Inflammatory macrophage treated with lipopolysaccharide for 1 hour (primary cell): ENCODE measurements at places on chromosomes 7 and 10.

DNA sequence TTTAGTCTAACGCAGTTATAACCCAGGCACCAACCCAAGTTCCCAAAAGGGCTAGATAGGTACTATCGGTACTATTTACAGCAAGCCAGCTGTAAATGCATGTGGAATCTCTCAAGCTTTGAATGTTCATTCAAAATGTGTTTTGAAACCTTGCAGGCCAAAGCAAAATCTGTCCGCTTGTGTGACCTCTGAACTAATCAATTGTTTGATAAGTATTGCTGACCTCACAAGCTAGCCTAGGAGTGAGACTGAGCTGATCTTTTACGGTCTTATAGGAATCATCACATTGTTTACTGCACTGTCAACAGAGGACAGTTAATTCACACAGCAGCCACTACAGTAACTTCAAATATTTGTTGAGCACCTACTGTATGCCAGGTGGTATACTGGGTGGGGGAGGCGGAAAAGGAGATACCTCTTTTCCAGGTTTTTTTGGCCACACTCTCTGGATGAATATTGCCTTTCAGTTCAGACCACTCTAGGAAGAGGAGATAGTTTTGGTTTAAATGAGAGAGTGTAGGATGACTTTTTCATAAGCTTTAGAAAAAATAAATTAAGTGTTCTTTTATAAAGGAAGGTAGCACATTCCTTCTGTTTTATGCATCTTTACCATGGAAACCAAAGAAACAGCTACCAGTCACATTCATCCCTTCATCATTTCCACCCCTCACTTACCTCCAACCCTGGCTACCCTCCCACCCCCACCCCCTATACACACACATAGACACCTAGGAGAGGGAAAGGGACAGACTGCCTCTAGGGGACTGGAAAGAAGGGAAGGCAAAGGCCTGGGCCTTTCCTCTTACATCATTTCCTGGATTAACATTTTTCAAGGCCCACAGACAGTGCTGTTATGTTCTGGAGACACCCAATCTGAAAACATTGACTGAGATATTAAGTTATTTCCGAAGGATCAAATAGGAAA, 2.4 kb downstream of the PAPSS2 start:
- no peak for DNase-seq

DNA sequence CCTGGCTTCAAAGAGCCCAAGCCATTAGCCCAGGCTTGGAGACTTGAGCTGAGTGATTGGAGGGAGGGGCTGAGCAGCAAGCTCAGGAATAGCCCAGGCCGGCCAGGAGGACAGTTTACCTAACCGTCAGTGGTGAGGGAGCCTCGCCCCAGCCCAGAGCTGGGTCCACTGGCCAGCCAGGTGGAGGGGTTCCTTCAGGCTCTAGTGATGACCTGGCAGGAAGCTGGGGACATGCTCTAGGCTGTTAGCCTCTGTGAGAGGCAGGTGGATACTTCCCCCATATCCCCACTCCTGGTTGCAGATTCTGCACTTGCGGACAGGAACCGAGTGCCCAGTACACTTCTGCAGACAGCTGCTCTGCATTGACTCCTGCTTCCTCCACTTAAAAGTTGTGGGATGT, 61.2 kb upstream of the ANTXRL start:
- DNase-seq, result no peak

DNA sequence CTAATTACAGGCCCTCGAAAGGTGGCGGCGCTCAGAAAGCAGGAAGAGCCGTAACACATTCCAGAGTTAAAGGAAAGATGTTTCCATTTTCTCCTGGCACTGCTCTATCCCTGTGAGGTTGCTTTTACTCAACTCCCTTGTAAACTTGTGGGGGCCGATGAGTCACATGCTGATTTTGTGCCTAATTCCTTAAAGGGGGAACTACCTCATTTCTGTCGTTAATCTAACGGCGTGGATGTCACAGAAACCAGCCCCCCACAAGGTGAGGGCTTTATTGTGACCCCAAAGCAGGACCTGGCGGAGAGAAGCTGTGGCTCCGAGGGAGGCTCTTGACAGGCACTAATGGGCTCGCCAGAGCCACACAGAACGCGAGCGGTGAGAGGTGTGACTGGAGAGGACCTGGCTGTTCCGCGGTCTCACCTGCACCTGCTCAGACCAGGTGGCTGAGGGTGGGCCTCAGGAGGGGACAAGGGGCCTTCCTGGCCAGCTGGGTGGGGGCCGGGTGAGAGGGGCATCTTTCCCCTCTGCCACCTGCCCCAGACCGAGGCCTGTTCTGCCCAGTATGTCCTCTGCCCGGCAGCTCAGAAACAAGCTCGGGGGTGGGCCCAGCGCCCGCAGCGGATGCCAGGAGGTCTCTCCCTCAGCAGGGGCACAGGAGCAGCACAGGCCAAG, 50.9 kb downstream of the CALML3 start:
- DNase-seq, result no peak

- peak; percentile 32 for DNase-seq
Observed at GRCh38 chr7:74311305-74311744, 22.1 kb downstream of the CLIP2 start.

- DNase-seq, result no peak
Observed at GRCh38 chr7:4271716-4272015, 410.4 kb upstream of the FOXK1 start.

DNA sequence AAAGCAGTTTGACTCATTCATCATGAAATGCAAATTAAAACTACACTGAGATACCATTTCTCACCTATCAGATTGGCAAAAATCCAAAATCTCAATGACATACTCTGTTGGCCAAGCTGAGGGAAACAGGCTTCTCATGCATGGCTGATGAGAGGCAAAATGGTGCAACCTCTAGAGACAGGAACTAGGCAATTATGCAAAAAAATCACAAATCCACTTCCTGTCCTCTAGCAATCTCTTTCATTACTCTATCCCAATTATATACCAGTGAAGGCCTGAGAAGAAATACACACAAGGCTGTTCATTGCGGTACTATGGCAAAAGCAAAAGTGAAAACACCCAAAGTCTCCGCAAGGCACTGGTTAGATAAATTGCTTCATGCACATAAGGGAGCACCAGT, 25.9 kb upstream of the PTPRN2 start:
- DNase-seq, result no peak

DNA sequence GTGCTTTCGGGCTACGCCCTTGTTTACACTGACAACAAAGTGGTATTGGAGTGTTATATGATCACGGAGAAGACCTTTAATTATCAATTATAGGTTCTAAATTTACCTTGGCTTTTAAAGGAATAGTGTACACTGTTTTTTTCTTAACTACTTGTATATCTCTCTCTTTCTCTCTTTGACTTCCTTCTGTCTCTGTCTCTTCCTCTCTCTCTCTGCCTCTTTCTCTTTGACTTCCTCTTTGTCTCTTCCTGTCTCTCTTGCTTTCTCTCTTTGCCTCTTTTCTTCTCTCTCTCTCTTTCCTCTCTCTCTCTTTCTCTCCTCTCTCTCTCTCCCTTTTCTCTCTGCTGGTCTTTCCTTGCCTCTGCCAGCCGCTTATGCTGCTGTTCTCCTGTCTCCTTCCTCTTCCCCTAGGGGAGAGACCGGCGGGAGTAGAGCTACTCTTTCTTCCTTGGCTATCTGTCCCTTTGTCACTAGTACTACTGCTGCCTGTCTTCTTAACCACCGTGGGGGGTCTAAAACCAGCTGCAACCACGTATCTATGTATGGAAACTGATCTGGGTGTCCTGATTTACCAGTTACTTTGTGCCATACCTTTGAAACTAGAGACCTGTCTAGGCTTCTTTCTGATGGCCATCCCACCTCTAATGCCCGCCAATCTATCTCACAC, 36.9 kb upstream of the GSDME start:
- no peak for DNase-seq

GRCh38 chr10:87589645-87590051, 70.0 kb upstream of the PAPSS2 start:
- no peak for DNase-seq

GRCh38 chr7:136502162-136502561, 366.3 kb upstream of the CHRM2 start:
- no peak for DNase-seq

GRCh38 chr7:158706273-158706704, 1.7 kb upstream of the NCAPG2 start:
- DNase-seq, result peak; percentile 78

- no peak for DNase-seq
Observed at GRCh38 chr10:100740476-100741377, 4.7 kb upstream of the PAX2 start.

- DNase-seq, result no peak
Observed at GRCh38 chr7:132551439-132551838, 24.8 kb downstream of the PLXNA4 start.

- no peak for DNase-seq
Observed at GRCh38 chr7:33233659-33234058, 104.3 kb downstream of the BBS9 start.

DNA sequence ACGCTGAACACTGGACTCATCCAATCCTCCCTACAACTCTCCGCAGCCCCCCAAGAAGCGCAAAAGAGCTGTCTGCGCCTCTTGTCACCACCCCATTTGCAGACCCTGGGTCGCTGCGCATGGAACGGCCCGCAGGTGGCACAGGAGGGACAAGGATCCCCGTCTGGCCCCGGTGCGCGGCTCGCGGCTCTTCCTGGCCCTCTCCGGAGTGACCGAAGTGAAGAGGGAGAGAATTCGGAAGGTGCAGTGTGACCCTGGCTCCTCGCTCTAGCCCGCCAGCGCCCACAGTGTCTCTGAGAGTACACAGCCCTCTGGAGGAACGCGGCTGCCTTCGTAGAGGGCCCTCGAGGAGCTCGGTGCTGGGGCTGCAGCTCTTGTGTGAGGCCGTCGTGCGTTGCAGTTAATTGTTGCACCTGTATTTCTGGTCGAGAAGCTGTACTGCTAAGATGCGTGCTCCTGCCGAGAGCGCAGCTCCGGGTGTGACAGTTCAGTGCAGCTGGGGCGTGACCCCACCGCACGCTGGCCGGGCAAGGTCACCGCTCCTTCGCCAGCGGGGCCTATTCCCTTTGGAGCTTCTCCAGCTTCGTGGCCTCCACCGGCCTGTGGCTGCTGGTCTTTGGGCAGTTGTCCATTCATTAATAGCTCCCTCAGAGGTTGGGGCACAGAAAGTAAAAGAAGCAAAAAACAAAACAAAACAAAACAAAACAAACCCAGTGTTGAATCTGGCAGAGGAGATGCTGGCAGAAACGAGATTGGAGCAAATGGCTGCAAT, 119.0 kb downstream of the SEC23IP start:
- DNase-seq, result no peak

- peak; percentile 96 for DNase-seq
Observed at GRCh38 chr10:88759366-88760101, at the start of gene LIPN. Gene LIPN, plus strand, starts transcription at chr10:88760020. Its CDS starts 1,386 bp downstream, at chr10:88761406.

- no peak for DNase-seq
Observed at GRCh38 chr10:76618171-76618570, 1019.4 kb downstream of the KCNMA1 start.

- DNase-seq, result no peak
Observed at GRCh38 chr10:44334621-44335184, 50.2 kb downstream of the CXCL12 start.

GRCh38 chr10:49161411-49161997, 26.7 kb downstream of the TMEM273 start:
- DNase-seq, result peak; percentile 61

DNA sequence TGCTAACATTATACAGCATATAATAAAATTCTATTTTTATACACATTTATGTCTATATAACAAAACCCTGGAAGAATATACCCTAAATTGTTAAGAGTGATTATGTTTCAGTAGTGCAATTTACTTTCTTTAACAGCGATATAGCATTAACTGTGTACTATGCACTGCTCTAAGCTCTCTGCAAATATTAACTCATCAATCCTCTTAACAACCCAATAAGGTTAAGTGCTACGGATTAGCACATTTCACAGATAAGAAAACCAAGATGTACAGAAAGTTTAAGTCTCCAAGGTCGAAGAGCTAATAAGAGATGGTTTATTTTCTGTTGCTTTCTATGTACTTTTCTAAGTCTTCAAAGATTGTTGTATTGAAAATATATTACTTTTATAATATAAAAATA, 95.8 kb downstream of the SEMA3C start:
- no peak for DNase-seq

GRCh38 chr7:142611566-142612236, 137.6 kb upstream of the PRSS1 start:
- DNase-seq, result no peak

DNA sequence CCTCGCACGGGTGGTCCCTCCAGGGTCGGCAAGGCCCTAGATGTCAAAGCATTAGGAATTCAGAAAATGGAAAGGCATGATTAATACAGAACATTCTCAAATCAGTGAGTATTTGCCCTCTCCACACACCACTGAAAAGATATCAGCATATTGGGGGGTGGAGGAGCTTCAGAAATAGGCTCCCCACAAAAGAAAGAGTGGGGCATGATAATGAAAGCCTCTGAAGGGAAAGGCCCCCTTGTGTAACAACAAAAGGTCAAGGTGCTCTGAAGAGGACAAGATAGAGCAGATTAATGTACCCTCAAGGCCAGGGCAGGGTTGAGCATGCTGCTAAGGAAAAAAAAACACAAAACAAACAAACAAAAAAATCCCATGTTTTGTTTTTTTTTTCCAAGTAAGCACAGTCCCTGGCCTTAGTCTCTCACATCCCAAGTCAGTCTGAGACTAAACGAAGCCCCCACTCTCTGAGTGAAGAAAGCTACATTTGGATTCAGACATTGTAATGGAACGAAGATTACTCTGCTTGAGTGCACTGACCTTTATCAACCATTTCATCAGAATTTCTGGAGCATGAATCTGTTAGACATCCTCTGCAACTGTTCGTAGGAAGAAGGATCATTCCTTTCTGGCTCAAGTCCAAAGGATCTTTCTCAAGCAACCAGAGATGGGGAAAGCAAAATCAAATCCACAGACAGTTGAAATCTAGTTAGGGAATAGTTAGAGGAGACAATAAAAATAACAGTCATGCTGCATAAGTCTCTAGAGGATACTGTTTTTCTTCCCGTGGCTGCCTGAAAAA, 27.4 kb upstream of the DGKI start:
- peak; percentile 13 for DNase-seq

GRCh38 chr7:104040666-104041065, 51.2 kb upstream of the RELN start:
- no peak for DNase-seq

GRCh38 chr10:118916777-118917176, 112.7 kb upstream of the NANOS1 start:
- DNase-seq, result no peak

DNA sequence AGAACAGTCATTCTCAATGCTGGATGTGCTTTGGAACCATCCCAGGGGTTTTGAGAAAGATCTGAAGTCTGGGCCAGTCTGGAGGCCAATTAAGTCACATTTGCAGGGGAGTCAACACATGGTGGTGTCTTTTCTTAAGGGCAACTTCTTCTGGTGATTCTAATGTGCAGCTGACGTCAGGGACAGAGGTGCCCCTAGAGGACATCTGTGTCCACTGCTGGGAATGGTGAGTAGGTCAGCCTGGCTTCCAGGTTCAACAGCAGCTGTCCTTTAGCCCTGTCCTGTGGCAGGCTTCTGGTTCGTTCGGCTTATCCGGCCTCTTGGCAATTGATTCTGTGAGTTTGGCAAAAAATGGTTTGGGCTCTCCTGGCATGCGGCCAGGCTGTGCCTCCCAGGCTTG, 269.7 kb upstream of the HABP2 start:
- DNase-seq, result no peak
